ENCODE measurements at places on chromosomes 6 and 20.
A peak's percentile ranks its signal among the peaks of the same experiment; 100 is the strongest.

- peak; percentile 57 for DNase-seq
These were observed 955.6 kb downstream of the TBC1D32 start for GRCh38 chr6:120378582-120379220.

- peak; percentile 57 for DNase-seq
These were observed 22.4 kb downstream of the ZNF311 start for GRCh38 chr6:28982476-28983266.

DNA sequence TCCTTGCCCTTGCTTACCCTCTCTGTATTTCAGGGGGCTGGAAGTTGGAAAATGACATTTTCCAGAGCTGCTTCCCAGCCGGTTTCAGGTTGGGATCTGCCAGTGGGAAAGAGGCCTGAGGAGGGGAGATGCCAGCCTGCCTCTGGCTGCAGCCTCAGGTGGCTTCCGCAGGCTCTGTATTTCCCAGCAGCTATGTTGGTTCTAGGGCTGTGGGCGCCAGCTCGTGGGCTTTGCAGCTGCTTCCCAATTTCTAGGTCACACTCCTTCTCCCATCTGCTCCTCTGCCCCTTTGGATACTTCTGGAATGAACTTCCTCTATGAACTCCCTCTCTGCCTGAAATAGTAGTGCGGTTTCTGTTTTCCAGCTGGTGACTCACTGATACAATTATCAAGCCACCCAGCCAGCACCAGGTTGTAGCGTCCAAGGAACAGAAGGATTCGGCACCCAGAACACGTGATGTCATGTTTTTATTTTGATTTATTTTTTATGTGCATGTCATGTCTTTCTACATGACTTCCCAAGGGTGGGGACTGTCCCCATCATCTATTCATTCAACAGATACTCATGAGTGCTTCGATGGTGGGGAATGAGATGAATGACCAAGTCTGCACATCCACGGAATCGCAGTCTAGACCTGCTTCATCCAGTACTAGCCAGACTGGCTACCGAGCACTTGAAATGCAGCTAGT is 38.0 kb downstream of the TGM2 start:
- DNase-seq: peak; percentile 73

DNA sequence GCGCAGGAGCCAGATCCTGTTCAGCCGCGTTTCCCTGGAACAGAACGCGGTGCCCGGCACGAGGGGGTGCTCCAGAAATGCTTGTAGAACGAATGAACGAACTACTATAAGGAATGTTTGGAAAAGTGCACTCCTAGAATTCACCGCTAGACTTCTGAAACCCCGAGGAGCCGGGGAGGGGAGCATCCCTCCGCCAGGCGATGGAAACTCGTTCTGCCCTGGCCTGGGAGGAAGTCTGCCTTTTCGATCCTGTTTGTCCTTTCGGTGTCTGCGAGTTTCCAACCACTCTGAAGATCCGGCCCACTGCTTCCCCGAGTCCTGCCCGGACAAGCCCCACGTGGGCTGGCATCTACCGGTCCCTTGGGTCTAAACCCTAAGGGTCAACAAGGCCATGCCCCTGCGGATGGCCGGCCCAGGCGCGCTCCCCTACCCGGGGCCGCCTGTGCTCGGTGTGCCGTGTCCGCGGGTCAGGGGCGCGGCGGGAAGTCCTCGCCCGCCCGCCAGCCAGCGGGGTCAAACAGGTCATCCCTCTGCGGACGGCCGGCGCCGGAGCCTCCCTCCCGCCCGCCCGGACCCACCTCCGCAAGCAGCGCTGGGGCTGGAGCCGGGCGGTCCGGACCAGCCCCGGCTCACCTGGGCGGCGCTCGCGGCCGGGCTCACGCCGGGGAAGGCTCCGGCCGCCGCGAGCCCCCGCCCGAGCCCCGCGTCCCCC is 526 bp downstream of the SULF2 start:
- no peak for DNase-seq

DNA sequence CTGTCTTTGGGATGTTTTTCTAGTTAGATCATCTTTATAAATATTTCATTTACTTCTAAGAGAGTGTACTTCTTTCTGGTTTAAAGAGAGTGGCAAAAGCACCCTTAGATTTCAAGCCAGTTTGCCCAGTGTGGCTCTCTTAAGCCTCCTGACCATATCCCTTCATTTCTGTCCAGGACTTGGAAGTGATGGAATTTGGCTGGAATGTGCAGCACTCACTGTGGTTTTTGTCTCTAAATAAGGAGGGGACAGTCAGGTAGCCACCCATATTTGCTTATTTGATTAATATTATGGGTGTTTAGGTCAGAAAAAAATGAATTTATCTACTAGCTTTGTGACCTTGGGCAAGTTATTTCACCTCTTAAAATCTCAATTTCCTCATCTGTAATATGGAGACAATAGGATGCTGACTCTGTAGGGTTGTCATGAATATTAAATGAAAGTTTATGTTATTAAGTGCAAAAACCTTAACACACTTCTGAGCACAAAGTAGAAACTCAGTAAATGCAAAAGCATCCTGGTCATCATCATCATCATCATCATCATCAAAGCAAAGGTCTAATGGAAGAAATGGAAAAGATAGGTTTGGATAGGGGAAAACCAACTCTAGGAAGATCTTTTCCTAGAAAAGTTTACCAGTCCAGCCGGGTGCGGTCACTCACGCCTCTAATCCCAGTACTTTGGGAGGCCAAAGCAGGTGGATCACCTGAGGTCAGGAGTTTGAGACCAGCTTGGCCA is 3.1 kb downstream of the CRYBG1 start:
- DNase-seq: no peak

DNA sequence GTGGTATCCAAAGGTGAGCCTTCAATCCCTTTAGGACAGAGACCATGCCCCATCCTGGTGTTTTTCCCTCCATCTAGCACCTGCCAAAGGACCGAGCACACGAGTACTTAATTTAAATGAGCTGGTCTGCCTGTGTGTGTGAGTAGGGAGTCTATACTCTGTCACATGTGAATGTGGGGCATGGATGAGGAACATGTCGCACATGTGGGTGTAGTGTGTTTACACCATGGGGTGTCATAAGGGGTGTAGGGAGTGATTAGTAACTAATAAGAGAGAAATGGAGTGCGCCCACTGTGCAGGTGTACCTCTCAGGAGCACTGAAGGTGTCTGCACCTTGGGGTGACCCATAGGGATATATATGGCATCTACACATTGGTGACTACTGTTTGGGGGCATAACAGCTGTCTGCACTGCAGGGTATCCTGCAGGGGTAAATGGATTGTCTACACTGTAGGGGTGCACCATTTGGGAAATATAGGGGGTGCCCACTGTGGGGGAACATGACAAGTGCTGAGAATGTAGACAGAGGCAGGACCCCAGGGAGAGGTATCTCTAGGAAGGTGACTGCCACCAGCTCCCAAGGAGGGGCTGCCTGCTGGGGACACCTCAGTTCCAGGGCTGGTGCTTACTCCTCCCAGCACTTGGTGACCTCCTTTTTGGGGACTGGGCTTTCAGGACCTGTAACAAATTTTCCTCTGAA is 53.5 kb downstream of the EBF4 start:
- no peak for DNase-seq

All from COLO829 (cell line).